Stimulated activated CD4-positive, alpha-beta T cell treated with anti-CD3 and anti-CD28 coated beads, Interleukin-4, amount 100 ng/mL, for 24 hours (primary cell): ENCODE measurements at places on chromosomes 13 and 19.

GRCh38 chr13:98143601-98144026, 720 bp downstream of the FARP1 start:
- DNase-seq, result no peak

- DNase-seq, result peak; percentile 45
These were observed 821 bp downstream of the TDRD3 start for GRCh38 chr13:60397704-60398378.

- DNase-seq, result no peak
These were observed 203.6 kb downstream of the DCLK1 start for GRCh38 chr13:35927567-35928021.

DNA sequence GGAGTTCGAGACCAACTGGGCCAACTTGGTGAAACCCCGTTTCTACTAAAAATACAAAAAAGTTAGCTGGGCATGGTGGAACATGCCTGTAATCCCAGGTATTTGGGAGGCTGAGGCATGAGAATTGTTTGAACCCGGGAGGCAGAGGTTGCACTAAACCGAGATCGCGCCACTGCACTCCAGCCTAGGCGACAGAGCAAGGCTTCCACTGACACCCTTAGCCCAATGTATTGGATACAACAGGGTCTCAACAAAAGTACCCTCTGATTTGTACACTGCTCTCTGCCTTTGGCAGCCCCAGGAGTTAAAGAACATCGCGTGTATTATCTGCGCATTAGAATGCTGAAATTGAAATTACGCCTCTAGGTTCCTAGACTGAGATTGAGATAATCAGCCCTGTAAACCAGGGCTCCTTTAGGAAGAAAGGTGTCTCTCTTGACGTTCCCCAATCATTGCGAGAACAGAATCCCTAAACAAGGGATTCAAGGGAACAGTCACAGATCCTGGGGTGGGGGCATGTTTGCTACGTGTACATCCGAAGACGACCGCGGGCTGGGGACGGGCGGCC, 21.9 kb downstream of the IPO5 start:
- peak; percentile 3 for DNase-seq

DNA sequence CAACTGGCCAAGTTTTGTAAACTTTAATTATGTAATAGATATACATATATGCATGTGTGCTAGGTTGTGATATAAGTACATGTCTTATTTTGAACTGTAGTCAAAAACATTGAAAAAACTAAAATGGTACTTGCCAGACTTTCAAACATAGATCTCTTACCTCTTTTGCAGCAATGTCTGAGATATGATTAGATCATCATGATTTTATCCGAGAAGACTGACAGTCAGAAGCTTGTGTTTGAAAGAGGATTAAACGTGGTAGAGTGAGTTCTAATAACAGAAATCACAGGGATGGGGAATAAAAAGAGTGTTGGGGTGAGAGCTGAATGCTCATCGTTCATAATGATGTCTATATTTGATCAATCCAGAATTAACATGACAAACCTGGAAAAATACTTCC, 18.2 kb upstream of the ACP7 start:
- DNase-seq, result no peak

- DNase-seq, result no peak
These were observed 1615.2 kb downstream of the OLFM4 start for GRCh38 chr13:54643863-54644262.

DNA sequence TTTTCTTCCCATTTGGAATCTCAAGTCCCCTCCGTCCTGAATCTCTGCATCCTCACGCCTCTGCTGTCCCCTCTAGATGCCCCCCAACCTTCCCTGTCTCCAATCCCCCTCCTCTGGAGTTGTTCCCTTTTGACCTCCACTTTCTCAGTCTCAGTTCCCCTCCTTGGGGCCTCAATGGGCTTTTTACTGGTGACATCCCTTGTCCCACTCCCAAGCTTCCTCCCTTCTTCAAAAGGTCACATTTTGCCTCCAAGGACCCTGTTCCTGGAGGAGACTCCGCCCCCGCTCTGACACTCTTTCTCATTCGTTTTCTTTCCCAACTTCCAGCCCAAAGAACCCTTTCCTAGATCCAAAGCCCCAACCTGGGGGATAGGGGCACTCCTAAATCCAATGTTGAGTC, 1.0 kb downstream of the AP2S1 start:
- no peak for DNase-seq

DNA sequence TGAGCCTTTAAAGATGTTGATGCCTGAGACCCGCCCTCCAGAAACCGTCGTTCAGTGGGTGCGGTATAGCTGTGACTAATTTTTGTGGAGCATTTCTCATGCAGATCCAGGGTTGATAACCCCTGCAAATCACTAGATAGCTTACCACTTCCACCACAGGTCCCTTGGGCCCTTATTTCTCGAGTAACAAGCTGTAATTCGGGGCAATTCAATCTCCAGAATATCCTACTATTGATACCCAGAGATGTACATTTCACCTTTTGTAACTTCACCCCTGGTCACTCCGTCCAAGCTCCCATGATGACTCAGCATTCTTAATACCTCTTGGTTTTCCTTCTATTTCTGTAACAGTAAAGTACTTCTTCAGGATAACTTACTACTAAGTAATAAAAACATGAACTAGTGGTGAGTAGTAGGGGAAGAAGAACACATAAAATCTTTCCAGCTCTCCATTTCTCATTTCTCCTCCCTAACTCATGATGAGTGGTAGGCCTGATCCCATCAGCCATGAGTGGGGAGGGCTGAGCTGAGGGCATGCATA, 71.9 kb upstream of the UBL3 start:
- no peak for DNase-seq
